Iris pigment epithelial cell (primary cell): ENCODE measurements at places on chromosomes 5 and 9.

DNA sequence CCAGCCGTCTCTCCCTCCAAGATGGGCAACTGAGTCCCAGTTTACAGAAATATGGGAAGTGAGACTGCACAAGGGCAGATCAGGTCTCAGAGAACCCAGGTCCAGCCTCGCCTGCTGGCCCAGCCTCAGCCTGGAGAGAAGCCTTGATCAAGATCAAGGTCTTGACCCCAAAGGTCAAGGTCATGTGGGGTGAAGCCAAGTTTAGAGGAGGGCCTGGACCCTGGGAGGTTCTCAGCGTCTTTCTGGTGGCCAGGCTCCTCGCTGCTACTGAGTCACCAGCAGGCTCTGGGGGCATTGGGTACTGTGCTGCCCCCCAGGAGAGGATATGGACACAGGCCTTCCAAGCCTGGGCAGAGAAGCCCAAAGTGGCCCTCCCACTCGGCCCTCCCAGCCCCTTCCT lies 8.8 kb downstream of the IPPK start:
- no peak for DNase-seq

- DNase-seq = peak; percentile 37
Measured at GRCh38 chr9:4680750-4681149, 1.4 kb downstream of the CDC37L1 start.

GRCh38 chr5:139820130-139820529 lies 24.5 kb downstream of the PSD2 start:
- no peak for DNase-seq

DNA sequence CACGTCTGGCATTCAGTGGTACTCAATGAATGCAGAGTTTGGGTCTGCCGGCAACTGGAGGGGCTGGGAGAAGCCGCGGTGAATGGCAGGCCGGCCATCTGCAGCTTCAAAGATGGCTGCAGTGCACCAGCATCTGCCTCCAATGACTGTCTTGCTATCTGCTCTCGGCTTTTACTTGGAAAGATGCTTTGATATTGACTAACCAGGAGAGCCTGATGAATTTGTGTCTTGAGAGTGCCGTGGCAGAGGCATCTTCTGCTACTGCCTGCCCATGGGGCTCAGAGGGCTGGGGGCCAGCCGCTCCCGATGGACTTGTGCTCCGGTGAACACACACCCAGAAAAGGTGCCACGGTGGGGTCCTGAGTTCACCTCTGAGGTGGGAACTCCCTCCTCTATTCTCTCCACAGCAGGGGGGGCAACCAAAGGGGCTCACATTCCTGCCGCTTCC lies 164.5 kb downstream of the COL23A1 start:
- no peak for DNase-seq

GRCh38 chr9:38003230-38003629 lies 65.8 kb downstream of the SHB start:
- DNase-seq = no peak

GRCh38 chr5:38607396-38607795 lies 51.0 kb upstream of the LIFR start:
- peak; percentile 99 for DNase-seq

- peak; percentile 41 for DNase-seq
Measured at GRCh38 chr5:144060598-144060997, 109.9 kb downstream of the YIPF5 start.

- no peak for DNase-seq
Measured at GRCh38 chr9:106704056-106704615, 158.8 kb upstream of the ZNF462 start.

GRCh38 chr5:119343052-119343451 lies 12.8 kb upstream of the TNFAIP8 start:
- no peak for DNase-seq

GRCh38 chr9:1768561-1768960 lies 246.6 kb upstream of the SMARCA2 start:
- DNase-seq = no peak

- DNase-seq = no peak
Measured at GRCh38 chr9:15371448-15371845, 51.2 kb upstream of the SNAPC3 start.

DNA sequence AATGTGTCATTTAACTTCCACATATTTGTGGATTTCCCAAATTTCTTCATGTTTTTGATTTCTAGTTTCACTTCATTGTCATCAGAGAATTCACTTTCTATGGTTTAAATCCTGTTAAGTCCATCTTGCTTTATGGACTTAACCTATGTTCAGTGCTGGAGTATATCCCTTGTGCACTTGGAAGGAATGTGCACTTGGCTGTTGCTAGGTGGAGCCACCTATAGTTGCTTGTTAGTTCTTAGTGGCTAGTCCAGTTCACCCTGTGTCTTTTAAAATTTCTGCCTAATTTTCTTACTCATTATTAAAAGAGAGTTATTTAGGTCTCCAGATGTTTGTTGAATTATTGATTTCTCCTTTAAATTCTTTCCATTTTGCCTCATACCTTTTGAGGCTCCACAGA lies 1472.5 kb upstream of the CDH6 start:
- no peak for DNase-seq

GRCh38 chr9:32965566-32965965 lies 35.9 kb downstream of the APTX start:
- DNase-seq = no peak

DNA sequence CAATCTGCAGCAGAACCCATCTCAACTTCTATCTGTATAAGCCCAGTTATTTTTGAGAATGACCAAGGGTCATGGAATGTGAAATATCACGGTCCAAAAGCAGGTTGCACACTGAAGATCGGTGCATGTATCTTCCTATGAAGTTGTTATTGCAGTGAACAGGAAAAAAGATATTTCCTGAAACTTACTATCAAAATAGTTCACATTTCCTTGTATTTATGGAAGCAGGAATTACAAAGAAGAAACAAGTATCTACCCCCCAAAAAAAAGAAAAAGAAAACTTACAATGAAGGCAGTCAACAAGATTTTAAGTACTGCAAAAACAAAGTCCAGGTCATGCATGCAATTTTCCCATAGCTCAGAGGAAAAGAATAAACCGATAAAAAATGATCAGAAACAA lies 70.0 kb downstream of the MPDZ start:
- DNase-seq = peak; percentile 9

DNA sequence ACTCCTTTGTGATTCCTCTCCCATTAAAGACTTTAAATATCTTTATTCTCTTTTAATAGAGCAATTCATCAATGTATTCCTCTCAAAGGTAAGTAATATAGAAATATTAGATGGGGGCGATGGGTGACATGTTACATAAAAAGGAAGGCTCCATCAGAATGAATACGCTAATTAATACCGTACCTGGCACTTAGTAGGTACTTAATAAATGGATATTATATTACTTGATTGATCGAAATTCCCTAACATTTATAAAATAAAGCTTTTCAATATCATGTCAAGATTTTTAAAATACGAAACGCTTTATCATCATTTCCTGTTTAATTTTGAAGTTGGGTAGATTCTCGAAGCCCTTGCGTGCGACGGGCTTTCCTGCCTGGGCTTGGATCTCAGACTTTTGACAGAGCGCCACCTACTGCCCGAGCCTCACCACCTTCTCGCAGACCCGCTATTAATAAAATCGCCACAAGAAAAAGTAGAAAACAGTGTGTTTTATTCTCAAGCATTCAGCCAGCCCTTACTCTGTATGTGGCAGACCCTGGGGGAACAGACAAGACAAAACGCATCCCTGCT lies 99.4 kb downstream of the C5orf15 start:
- DNase-seq = peak; percentile 79

DNA sequence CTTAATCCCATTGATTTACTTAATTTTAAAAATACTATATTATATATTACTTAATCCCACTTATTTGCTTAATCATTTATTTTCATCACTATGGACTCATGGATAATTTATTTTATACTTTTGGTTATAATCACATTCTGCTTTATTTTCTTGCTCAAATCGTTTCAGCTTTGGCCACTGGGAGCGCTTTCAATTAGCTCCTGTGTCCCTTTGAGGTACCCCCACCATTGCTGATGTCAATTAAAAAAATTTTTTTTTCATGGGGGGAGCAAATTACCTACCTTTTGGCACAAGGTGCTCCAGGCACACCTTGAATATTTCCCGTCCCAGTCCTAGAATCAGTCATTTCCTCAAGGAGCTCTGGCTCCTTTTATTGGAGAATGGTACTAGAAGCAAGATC lies 1.4 kb upstream of the TRIO start:
- no peak for DNase-seq

DNA sequence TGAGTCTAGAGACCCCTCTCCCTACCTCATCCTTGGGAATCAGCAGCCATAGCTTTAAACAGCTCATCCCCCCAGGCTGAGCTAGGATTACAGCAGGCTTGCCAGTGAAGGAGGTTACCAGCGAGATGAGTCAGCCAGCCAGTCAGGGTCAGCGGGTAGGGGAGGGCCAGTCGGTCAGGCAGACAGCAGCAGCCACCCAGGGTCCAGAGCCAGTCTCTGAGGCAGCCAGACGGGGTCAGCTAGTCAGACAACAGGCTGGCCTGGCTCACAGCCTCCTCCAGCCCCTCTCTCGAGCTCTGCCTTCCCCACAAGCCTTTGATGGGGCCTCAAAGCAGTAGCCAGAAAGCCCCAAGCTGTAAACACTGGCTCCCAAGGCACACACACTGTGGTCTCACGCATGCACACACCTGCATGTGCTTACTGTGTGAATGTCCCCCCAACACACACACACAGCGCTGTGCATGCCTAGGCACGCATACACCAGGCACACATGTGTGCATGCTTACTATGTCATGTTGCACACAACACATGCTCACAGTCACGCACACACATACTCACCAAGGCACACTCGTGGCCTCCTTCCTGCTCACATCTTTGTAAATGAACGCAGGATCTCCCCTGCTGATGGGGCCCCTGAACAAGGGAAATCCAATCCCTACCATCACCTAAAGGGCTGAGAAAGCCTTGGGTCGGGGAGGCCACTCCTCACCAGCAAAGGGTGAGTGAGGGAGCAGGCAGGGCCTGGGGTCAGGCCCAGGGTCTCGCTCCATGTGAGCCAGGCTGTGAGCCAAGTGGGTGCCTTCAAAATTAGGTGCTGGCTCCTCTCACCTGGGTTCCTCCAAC lies 28.2 kb upstream of the CPLX2 start:
- peak; percentile 85 for DNase-seq

GRCh38 chr9:112097712-112098688 lies 77.1 kb downstream of the SUSD1 start:
- peak; percentile 56 for DNase-seq

GRCh38 chr5:132298298-132299212 lies 4.4 kb downstream of the SLC22A4 start:
- peak; percentile 86 for DNase-seq

- peak; percentile 8 for DNase-seq
Measured at GRCh38 chr5:113379936-113380806, 54.6 kb downstream of the TSSK1B start.

- DNase-seq = no peak
Measured at GRCh38 chr9:21825637-21826036, 23.2 kb downstream of the MTAP start.

DNA sequence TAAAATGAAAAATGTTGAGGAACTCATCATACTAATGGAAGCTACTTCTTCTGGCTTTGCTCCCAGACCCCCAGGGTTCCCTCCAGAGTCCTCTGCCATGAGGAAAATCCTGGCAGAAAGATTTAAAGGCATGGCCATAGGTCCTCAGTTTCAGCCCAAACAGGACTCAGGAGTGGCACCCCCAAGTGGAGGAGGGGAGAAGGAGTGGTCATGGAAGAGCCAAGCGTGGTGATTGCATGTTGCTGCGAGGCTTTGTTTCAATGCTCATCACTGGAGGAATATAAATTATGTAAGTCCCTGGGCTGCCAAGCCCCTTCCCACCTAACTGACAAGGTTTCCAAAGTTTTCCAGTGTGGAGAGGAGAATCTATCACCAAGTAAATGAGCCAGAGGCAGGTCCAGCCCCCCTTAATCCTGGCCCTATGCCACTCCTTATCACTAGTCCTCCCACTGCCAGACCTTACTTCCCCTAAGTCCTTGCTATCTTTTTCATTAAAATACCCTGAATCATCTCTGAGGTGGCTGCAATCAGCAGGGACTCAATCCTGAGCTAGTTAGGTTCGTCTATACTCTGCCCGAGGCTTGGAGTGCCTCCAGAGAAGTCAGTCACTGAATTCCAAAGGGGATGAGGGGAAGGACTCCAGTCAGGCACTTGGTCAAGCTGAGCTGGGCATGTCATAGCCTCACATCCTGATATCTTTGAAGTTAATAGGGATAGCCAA lies 70.7 kb upstream of the TAF1L start:
- DNase-seq = no peak

DNA sequence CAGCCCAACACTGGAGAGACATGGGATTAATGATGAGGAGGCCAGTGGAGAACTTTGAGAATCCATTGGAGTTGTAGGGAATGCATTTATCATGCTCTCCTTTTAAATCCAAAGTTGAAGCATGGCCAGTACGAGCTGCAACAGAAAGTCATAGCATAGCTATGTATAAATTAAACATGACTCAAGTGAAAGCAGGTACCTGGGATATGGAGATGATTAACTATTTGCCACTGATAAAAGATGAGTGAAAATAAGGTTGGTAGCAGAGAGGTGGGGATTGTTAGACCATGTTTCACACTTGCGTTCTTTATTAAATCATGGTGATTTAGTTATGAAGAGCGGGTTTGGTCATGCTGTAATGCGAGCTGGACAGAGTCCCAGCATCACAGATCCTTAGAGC lies 189.6 kb downstream of the ARHGEF28 start:
- DNase-seq = peak; percentile 65

DNA sequence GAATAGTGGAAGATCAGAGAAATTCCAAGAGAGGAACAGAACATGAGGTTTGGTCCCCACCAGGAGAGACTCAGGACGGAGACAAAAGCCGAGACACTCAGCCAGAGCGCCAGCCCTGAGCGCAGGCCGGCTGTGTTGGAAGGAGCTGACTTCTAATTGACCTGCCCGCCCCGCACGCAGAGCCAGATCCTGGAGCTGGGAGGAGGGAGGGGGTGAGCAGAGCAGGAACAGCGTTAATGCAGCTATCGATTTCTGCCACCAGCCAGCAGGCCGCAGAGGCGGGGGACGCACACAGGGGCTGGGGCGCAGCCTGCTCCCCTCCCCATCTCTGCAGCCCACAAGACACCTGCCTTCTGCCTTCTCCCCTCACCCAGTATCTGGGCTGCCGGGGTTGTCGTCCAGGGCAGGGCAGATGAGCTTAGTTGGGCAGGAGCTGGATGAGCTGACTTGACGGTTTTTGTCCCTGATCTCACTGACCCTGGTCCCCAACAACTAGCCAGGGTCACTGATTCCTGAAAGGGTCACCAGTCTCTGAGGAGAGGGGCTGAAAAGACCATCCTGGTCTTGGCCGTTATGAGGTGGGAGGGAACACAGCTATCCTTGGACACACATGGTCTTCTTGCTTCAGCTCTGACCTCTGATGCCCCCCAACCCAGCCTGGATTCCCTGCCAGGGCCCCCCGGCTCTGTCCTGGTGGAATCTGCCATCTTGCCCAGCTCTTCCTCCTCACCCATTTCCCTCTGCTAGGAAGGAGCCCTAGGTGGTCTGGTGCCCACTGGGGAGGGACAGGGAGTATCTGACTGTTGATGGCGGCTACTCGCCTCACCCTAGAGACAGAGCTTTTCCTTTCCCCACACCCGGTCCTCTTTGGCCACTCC lies 29.8 kb downstream of the CXXC5 start:
- DNase-seq = no peak
